Stimulated activated CD8-positive, alpha-beta memory T cell treated with anti-CD3 and anti-CD28 coated beads, Interleukin-2, amount 100 ng/mL, for 1 hour (primary cell): ENCODE measurements at places on chromosomes 7 and 10.

DNA sequence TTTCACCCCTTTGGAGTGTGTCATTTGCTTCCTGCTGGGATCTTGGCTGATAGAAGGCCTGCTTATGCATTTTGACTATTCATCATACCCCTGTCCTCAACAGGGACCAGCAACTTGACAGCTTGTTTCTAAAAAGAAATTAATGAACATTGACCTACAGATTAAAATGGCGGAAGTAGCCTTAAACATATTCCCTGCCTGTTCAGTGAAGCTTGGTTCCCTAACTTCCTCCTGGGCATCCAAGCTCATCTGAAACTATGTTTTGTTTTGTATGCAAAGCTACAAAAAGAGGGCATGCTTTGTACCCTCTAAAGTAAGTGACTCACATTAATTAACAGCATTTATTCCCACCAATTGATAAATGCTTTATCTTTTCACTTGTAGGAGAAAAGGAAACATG, 26.8 kb upstream of the CDK14 start:
- DNase-seq = no peak

GRCh38 chr7:28703037-28703765, 254.9 kb downstream of the TRIL start:
- DNase-seq = no peak

GRCh38 chr7:44163591-44163990, 22.5 kb upstream of the MYL7 start:
- DNase-seq = no peak

- no peak for DNase-seq
Measured at GRCh38 chr10:71302874-71303568, 16.0 kb upstream of the SLC29A3 start.

DNA sequence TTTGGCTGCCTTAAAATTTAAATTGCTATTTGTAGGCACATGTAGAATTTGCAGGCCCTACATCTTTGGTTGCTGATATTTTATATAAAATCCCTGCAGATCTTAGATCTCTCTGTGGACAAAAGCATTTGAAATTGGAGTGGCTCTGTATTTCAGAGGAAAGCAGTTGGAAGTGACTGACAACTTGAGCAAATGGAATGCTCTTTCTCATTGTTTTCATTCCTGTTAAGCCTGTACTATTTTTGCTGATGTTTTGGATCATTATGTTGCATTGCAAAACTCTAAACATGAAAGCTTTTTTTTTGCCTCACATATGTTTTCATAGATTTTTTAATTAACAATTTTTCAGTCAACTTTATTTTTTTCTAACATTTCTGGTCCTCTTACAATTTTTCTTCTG, 251.2 kb upstream of the MDFIC start:
- DNase-seq = no peak

DNA sequence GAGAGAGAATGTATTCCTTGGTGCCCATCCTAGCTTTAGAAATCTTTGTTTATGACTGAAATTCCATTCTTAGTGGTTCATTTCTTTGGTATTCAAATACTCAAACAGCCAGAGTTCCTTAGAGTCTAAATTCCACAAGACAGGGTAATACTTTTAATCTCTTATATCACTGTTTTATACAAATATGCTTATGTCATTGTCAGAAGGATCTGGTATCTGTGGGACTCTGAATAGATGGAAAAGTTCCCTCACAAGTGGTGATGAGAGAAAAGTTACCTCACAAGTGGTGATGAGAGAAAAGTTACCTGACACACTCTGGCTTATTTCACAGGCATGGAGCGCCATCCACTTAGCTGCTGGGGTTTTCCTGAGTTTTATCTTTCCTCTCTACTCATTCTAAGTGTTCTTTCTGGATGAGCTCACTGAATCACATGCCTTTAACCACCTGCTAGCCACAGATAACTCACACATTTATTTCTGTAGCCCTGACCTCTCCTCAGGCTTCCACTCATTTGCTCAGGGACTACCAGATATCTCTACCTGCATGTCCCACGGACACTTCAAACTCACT, 784.0 kb downstream of the SUGCT start:
- DNase-seq = no peak

DNA sequence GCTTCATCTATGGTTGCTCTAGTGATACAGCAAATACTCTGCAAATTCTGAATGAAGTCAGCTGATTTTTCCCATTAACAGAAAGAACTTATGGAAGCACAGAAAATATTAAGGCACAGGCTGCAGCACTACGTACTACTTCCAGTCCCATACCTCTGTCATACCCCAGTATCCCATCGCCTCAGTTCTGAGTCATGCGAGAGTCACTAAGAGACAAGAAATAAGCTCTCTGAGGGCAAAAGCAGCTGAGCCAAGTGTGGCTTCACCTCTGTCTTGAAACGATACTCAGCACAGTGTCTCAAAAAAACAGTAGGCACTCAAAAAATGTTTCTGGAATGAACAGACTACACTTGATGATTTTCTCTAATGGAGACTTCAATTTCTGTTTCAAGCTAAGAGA, 48.2 kb downstream of the EZH2 start:
- DNase-seq = no peak
